Stimulated activated CD8-positive, alpha-beta memory T cell treated with anti-CD3 and anti-CD28 coated beads, Interleukin-2, amount 100 ng/mL, for 1 hour (primary cell): ENCODE measurements at places on chromosomes 5 and 9.

- no peak for DNase-seq
Measured at GRCh38 chr9:102069969-102070368, 331.5 kb upstream of the GRIN3A start.

DNA sequence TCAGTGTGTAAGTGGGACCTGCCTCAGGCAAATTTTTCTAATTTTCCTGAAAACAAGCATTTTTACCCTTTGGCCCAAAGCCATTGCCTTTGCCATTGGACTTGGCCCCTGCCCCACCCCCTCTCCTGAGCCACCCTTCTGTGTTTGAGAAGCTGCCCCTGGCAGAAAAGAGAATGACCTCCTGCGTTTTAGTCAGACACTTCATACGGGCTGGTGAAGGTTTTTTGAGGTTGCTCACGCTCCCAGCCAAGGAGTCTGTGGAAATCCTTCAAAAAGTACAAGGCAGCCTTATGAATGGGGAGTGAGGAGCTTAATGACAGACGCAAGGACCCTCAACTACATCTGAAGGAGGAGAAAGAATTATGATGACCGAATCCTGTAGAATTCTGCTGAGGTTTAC, 308.9 kb downstream of the SLIT3 start:
- no peak for DNase-seq

GRCh38 chr5:56327809-56328208, 94.7 kb upstream of the ANKRD55 start:
- DNase-seq = no peak

DNA sequence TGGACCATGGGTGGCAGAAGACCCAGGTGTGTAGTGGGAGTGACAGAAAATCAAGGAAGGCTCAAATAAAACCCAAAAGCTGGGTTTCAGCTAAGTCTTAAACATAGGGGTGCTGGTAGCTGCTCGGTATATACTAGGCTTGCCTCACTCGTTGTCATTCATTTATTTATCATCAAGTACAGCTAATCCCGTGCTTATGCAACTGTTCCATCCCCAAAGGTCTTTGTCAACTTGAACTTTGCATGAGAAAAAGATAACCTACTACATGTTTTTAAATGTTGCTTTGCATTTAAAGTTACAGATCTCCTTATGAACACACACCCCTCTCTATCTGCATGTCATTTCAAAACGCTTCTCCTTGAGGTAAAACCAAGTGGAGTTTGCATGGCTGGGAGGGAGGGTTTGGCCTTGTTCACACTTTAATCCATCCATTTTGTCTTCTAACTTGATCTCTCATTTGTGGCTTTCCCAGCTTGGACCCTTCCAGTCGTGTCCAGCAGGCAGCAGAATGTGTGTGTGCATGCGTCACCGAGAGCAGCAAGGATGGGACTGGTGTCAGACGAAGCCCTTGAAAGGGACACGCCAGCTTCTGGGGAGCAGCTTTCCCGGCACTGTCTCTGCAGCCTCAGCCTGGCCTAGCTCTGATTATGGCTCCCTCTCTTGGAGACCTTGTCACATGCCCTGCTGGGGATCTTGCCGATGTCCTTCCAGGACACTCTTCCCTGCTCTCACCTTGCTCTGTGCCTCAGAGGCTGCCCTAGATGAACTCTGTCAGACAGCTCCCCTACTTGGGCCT, 133.5 kb downstream of the GADD45G start:
- no peak for DNase-seq

- no peak for DNase-seq
Measured at GRCh38 chr9:75797085-75797580, 93.3 kb upstream of the PCSK5 start.

- DNase-seq = no peak
Measured at GRCh38 chr9:120109242-120109641, 470.7 kb downstream of the CDK5RAP2 start.

GRCh38 chr9:37938121-37938891, 34.4 kb upstream of the SLC25A51 start:
- DNase-seq = no peak

DNA sequence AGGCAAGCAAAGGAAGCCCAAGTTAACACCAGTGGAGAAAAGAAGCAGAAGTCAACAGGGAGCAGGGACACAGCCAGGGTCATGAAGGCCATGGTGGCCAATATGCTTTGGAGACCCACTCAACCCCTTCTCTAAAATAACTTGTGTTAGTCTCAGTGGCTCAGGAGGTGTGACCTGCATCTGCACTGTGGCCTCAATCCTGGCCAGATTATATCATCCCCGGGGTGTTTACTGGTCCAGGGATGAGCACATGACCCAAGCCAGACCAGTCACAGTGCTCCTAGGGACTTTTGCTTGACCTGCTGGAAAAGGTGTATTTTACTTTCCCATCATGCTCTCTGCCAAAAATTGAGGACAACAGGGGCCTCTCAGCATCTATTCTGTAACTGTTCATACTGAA, 105.2 kb downstream of the DPYSL3 start:
- no peak for DNase-seq

DNA sequence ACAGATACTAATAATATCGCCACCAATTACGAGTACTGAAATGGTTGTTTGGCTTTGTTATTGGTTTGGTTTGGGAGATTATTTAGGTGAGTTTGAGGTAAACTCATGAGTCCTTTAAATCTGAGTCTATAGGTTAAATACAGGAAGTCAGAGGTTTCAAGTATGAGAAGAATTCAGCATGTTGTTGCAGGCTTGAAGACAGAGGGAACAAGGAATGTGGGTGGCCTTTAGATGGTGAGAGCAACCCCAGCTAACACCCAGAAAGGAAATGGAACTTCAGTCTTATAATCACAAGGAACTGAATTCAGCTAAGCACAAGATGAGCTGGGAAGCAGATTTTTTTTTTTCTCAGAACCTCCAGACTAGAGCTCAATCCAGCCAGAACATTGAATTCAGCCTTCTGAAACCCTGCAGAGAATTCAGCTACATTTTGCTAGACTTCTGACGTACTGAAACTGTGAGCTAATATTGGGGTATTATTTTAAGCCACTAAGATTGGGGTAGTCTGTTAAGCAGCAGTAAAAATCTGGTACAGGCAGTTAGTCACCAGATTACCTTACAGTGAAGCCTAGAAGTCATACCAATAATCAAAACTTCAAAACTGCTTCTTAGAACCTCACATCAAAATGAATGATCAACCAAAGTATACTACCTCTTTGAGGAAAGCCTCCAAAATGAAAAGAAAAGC, 216.0 kb upstream of the PUM3 start:
- DNase-seq = no peak

GRCh38 chr9:38649731-38650363, 29.5 kb upstream of the ANKRD18A start:
- DNase-seq = no peak

- DNase-seq = no peak
Measured at GRCh38 chr5:1400211-1400855, 44.9 kb downstream of the SLC6A3 start.

DNA sequence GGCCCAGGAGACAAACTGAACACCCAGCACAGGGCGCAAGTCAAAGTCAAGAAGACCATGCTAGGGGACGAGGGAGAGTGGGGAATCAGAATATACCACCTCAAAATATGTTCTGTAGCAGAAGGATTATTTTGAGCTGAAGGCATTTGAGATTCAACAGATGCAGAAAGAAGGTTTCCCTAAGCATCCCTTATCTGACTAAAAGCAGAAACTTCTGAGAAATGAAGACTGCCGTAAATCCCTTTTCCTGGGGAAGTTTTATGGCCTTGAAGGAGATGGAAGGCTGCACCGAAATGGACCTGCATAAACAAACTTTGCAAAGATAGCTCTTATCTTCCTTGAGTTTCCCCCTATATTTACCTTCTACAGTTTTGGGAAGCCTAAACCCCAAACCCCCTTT, 72.8 kb downstream of the PTTG1 start:
- DNase-seq = no peak

GRCh38 chr5:151037561-151038411, 17.4 kb downstream of the GPX3 start:
- DNase-seq = no peak

- no peak for DNase-seq
Measured at GRCh38 chr5:67802766-67803165, 412.8 kb upstream of the PIK3R1 start.
